ENCODE measurements at places on chromosomes 2 and 18. TPM values are rescaled to one million over a fixed set of nuclear protein-coding genes. Genes with fewer than 3 reads are reported as not detected.

Gene PRKAG3
- not detected for total RNA-seq

Gene DCDC2C
- total RNA-seq = not detected

- no peaks in the 10 kb centered on the region for H3K27me3 ChIP-seq
- DNase-seq = no peak
- no peak overlapping the region for H3K27ac ChIP-seq
- H3K4me3 ChIP-seq = no peak overlapping the region
- H3K4me1 ChIP-seq = no peaks in the 10 kb centered on the region
These were observed 199.5 kb downstream of the OSR1 start for GRCh38 chr2:19158896-19159295.

GRCh38 chr2:240238201-240238600 lies 97.7 kb upstream of the OTOS start:
- no peak overlapping the region for H3K4me3 ChIP-seq
- no peaks in the 10 kb centered on the region for H3K36me3 ChIP-seq
- DNase-seq = no peak
- no peaks in the 10 kb centered on the region for H3K4me1 ChIP-seq

Gene COL4A3
- 0.22 TPM for total RNA-seq

GRCh38 chr2:197869041-197869440 lies 64.6 kb downstream of the PLCL1 start:
- H3K4me1 ChIP-seq = no peaks in the 10 kb centered on the region
- no peak overlapping the region for H3K4me3 ChIP-seq
- no peak for DNase-seq
- peaks cover 19% of the 10 kb centered on the region for H3K27me3 ChIP-seq

DNA sequence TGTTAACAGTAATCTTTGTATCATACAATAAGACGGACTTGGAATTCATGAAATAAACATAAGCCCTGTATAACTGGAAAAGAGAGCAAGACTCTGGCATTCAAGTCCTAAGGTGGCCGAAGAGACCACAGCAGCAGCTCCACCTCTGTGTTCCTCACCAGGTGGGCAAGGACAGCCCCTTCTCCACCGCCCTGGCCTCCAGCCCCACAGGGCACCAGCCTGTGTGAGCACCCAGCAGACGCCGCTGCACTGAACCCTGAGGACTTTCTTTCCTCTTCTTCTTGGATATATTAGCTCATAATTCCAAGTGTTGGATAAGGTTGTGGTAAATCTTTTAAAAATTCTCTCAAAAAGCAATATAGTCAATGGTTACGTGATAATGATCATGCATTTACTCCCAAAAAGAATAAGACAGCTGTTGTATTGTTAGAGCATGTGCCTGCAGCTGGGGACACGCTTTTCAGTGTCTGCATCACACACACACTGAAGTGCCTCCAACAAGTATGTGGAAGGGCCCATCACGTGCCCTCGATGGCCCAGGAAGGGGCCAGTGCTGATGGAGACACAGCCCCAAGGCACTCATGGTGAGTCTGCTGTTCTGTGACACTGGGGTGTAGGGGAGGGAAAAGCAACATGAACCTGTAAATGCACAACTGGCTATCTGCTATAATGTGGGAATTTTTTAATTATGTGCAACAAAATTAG lies 26.8 kb downstream of the FAM178B start:
- no peak for DNase-seq
- H3K27ac ChIP-seq = no peak overlapping the region
- H3K27me3 ChIP-seq = no peaks in the 10 kb centered on the region
- H3K36me3 ChIP-seq = no peaks in the 10 kb centered on the region
- H3K4me3 ChIP-seq = no peak overlapping the region

- no peaks in the 10 kb centered on the region for H3K4me1 ChIP-seq
- DNase-seq = no peak
- H3K36me3 ChIP-seq = no peaks in the 10 kb centered on the region
- H3K27me3 ChIP-seq = peaks cover 6% of the 10 kb centered on the region
- H3K27ac ChIP-seq = no peak overlapping the region
These were observed 78.5 kb downstream of the MAIP1 start for GRCh38 chr2:200033929-200034328.

Gene DNAJC5G
- total RNA-seq = not detected
